ENCODE measurements at places on chromosomes 2 and 18.

DNA sequence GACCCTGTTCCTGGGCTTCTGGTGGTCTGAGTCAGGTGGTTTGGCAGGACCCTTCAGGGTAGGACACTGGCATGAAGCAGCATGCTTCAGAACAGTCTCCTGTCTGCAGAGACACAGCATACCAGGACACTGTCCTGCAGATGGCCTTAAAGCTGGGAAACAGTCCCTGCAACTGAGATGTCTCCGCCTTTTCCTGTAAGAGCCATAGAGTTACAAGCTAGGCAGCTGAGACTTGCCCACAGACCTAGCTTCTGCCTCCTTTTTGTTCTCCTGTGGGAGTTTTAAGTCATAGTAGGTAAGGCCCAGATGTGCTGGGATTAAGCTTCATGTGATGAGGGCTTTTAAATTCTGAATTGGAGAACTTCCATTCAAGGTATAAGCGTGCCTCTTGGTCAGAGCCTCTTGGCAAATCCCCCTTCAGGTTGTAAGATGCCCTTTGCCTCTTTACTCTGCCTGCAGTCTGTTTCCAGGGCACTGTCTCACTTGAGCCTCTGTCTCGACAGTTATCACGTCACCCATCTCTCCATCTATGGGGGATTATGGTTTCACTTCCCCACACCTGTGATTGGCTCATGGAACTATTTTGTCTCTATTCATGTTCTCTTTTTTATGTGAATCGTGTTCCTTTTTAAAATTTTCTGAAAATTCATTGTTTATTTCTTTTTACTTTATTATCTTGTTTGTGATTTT is 51.8 kb downstream of the COA5 start:
- no peak for DNase-seq

- DNase-seq = no peak
Observed at GRCh38 chr2:233400961-233401360, 46.7 kb downstream of the DGKD start.

DNA sequence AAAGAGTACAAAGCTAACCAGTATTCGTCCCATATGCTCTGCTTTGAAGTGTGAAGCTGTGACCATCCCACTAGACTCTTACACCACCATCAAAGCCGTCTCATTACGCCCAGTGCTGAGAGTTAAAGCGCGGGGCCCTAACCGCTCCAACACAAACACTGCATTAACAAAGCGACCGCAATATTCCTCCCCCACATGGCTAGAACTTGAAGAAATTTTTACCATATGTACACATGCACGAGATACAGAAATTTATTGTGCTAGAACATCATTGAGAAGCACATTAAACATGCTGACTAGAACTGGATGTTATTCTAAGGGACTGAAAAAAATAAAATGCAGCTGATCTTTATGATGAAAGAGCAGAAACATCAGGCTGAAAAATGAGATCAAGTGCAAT is 20.5 kb downstream of the FTCDNL1 start:
- DNase-seq = no peak

- no peak for DNase-seq
Observed at GRCh38 chr18:41936471-41937134, 18.4 kb upstream of the PIK3C3 start.

GRCh38 chr2:168758970-168759820 is 43.2 kb upstream of the NOSTRIN start:
- DNase-seq = peak; percentile 66

All from SK-N-SH (cell line).